Posterior vena cava (tissue), 2 donors: ENCODE measurements at places on chromosomes 4 and X. TPM values are rescaled to one million over a fixed set of nuclear protein-coding genes. Genes with fewer than 3 reads are reported as not detected.

DNA sequence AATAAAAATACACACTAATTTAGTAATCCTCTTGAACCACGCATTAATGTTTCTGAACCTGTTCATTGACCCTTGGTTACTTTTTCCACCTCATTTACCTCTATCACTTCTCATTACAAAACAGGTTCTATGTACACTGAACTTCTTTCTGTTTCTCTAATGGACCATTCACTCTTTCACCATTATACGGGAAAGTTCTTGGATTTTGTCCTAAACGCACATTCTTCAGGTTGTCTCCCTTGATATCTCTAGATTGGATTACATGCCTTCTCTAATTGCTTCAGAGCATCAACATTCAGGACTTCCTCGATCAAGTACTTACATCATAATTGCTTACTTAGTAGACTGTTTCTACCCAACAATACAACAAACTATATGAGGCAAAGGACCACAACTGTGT lies 359.4 kb upstream of the FSTL5 start:
- DNase-seq, result no peak

DNA sequence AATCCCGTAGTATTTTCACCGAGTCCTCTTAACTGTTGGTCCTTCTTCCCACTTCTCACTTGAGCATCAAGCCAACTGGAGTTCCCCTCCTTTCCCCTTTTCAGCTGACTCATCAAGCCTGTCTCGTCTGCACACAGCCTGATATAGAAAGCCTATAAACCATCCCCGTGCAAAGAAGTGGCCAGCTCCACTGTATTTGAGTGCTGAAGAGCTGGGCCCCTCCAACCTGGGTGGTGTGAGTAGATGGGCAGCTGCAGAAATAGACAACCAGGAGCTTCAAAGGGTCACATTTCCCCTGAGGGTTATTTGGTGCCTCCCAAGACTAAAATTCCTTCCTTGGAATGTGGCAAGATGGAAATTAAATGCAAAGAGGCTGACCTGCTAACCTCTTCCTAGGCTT lies 199.7 kb downstream of the HS6ST2 start:
- DNase-seq, result no peak

DNA sequence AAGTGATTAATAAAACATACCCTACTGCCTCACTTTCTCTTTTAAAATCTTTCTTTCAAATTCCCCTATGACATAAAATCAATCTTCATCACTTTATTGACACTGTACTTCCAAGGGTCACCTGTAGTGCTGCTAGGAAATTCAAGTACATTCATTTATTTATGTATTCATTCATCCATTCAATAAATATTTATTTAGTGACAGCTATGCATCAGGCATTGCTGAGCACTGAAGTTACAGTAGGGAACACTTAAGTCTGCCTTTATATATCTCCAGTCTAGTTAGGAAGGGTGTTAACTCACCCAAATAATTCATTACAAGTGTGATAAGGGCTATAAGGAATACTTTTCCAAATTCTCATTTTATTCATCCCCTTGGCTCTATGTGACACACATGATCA lies 2.3 kb downstream of the SYTL5 start:
- DNase-seq, result no peak

DNA sequence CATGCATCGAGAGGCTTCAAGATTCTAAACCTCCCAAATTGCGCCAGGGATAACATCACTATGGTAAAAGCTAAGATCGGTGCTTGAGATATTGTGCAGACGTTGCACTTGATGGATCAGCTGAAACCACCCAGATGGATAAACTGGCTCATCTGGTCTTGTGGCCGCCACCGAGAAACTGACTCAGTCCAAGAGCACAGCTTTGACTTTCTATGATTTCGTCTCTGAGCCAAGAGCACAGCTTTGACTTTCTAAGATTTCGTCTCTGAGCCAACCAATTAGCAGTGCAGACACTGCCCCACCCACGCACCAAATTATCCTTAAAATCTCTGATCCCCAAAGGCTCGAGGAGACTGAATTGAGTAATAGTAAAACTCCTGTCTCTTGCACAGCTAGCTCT lies 687.2 kb downstream of the FAM133A start:
- DNase-seq, result no peak

- no peak for DNase-seq
These were observed 1.1 kb downstream of the STBD1 start for GRCh38 chr4:76307660-76308014.

DNA sequence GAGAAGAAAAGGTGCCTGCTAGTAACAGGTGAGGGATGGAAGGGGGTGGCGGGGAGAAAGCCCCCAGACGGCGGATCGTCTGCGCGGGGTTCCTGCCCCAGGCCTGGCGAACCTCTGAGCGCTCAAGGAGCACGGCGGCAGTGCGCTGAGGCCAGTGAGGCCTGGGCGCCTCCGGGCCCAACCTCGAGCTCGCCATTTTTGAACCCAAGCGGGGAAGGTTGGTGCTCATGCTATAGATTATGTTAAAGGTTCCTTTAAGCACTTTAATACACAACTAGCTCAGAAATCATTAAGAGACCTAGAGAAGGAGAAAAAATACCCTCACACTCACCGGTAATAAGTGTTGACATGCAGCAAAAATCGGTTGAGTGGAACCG lies 7.9 kb downstream of the PITX2 start:
- DNase-seq, result no peak

DNA sequence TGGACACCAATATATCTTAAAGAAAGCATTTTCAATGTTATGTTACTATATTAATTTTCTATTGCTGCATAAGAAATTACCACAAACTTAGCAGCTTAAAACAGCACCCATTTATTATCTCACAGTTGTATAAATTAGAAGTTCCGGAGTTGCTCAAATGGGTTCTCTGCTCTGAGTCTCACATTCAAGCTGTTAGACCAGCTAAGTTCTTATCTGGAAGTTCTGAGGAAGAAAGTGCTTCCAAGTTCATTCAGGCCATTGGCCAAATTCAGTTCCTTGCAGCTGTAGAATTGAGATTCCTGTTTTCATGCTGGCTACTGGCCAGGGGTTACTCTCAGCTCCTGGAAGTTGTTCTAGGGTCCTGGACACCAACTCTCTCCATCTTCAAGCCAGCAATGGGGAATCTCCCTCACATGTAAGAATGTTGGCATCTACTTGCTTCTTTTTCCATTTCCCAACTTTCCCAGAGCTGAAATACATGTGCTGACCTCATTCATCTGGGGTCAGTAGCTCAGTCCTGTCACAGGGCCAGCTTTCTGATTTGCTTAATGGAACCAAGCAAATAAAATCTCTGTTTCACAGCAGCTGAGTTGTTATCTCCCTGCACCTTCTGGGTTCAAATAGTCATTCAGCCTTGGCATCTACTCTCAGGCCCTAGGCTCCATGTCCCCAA lies 99.6 kb upstream of the INTU start:
- no peak for DNase-seq

- DNase-seq, result no peak
These were observed 92.3 kb downstream of the REPS2 start for GRCh38 chrX:17038681-17039161.

- DNase-seq, result no peak
These were observed 6.5 kb downstream of the NEUROG2 start for GRCh38 chr4:112509243-112510141.

- peak; percentile 56 for DNase-seq
These were observed 61.2 kb downstream of the ACOX3 start for GRCh38 chr4:8379281-8379680.

- DNase-seq, result no peak
These were observed 39.8 kb upstream of the LAS1L start for GRCh38 chrX:65574356-65574755.

- no peak for DNase-seq
These were observed 24.6 kb upstream of the BCLAF3 start for GRCh38 chrX:20015422-20015821.

- no peak for DNase-seq
These were observed 44.2 kb downstream of the COMMD8 start for GRCh38 chr4:47419296-47419695.

CT45A10 gene
- total RNA-seq, result not detected

MAGEC1 gene
- not detected for total RNA-seq

IBSP gene
- not detected for total RNA-seq

TEC gene
- total RNA-seq, result 3.2 TPM

VEGFD gene
- total RNA-seq, result 2.7 TPM

GPR50 gene
- total RNA-seq, result not detected

LONRF3 gene
- total RNA-seq, result 3.1 TPM

ZCCHC18 gene
- 2.5 TPM for total RNA-seq

SMR3B gene
- not detected for total RNA-seq

TMEM271 gene
- total RNA-seq, result not detected
